ENCODE measurements at places on chromosomes 16 and 17. TPM values are rescaled to one million over a fixed set of nuclear protein-coding genes. Genes with fewer than 3 reads are reported as not detected.
A peak's percentile ranks its signal among the peaks of the same experiment; 100 is the strongest.

The EIF3CL gene
- 61.6 TPM for total RNA-seq

The HS3ST3A1 gene
- not detected for total RNA-seq

The TNFRSF13B gene
- total RNA-seq = not detected

The CNTNAP1 gene
- total RNA-seq = 3.0 TPM

The LGALS9B gene
- total RNA-seq = not detected

The QRICH2 gene
- 4.3 TPM for total RNA-seq

The TMEM114 gene
- total RNA-seq = not detected

The ALDH3A1 gene
- total RNA-seq = not detected

The CRYBA1 gene
- not detected for total RNA-seq

The CACNA1H gene
- 3.4 TPM for total RNA-seq

The UBE2Z gene
- 91.8 TPM for total RNA-seq

- no peak overlapping the region for H3K4me3 ChIP-seq
- H3K36me3 ChIP-seq = no peaks in the 10 kb centered on the region
These were observed 446.9 kb downstream of the UTP18 start for GRCh38 chr17:51707216-51707615.

GRCh38 chr16:49951574-49952195 is 73.3 kb upstream of the CNEP1R1 start:
- no peak overlapping the region for H3K4me3 ChIP-seq
- H3K4me1 ChIP-seq = no peaks in the 10 kb centered on the region
- no peak overlapping the region for H3K27ac ChIP-seq

- H3K4me3 ChIP-seq = no peak overlapping the region
- no peak for DNase-seq
- no peak overlapping the region for H3K27ac ChIP-seq
- H3K4me1 ChIP-seq = no peaks in the 10 kb centered on the region
These were observed 76.3 kb upstream of the HNF1B start for GRCh38 chr17:37820995-37821713.

GRCh38 chr17:44847586-44847985 is at the start of gene HIGD1B:
Gene HIGD1B, plus strand, starts transcription at chr17:44847883. Its CDS starts 270 bp downstream, at chr17:44848153.
- no peak within 1 kb of the TSS for H3K27ac ChIP-seq
- H3K4me3 ChIP-seq = no peak within 1 kb of the TSS
- no peak for DNase-seq
- no peaks in the 10 kb centered on the region for H3K27me3 ChIP-seq
- peaks cover 25% of the 10 kb centered on the region for H3K36me3 ChIP-seq

- H3K4me1 ChIP-seq = no peaks in the 10 kb centered on the region
- no peak overlapping the region for H3K27ac ChIP-seq
- no peaks in the 10 kb centered on the region for H3K27me3 ChIP-seq
These were observed 477.5 kb downstream of the WWOX start for GRCh38 chr16:78576941-78577340.

GRCh38 chr17:77778636-77779489 is 179.6 kb upstream of the TNRC6C start:
- no peak overlapping the region for H3K27ac ChIP-seq
- no peaks in the 10 kb centered on the region for H3K36me3 ChIP-seq

DNA sequence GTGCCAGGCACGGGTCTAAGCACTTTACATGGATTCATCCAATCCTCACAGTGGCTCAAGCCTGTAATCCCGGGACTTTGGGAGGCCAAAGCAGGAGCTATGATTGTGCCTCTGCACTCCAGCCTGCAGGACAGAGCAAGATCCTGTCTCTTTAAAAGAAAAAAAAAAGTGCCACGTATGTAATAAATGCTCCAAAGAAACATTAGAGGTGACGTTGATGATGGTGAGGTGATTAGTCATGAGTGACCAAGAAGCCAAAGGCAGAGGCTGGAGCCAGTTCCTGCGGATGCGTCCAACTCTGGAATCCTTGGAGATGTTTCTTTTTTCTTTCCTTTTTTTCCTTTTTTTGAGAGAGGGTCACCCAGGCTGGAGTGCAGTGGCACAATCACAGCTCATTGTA is 59.4 kb upstream of the SIAH1 start:
- H3K36me3 ChIP-seq = no peaks in the 10 kb centered on the region
- H3K27ac ChIP-seq = no peak overlapping the region
- no peaks in the 10 kb centered on the region for H3K4me1 ChIP-seq
- H3K4me3 ChIP-seq = no peak overlapping the region
- peaks cover 13% of the 10 kb centered on the region for H3K27me3 ChIP-seq

- peak; percentile 21 for DNase-seq
- peak within 1 kb of the TSS; percentile 66 for H3K27ac ChIP-seq
- peaks cover 24% of the 10 kb centered on the region for H3K36me3 ChIP-seq
- H3K4me3 ChIP-seq = peak within 1 kb of the TSS; percentile 81
- no peaks in the 10 kb centered on the region for H3K27me3 ChIP-seq
These were observed at the start of gene ZNF319 for GRCh38 chr16:57999971-58000705. Gene ZNF319, minus strand, starts transcription at chr16:58000672. Its CDS starts 2,407 bp downstream, at chr16:57998265.

- peaks cover 6% of the 10 kb centered on the region for H3K4me1 ChIP-seq
- no peak overlapping the region for H3K4me3 ChIP-seq
- H3K36me3 ChIP-seq = peaks cover 30% of the 10 kb centered on the region
- no peak overlapping the region for H3K27ac ChIP-seq
- DNase-seq = no peak
- H3K27me3 ChIP-seq = no peaks in the 10 kb centered on the region
These were observed 2.0 kb upstream of the BRICD5 start for GRCh38 chr16:2212362-2213324.

GRCh38 chr16:11914210-11915113 is 1.3 kb downstream of the GSPT1 start:
- peaks cover 32% of the 10 kb centered on the region for H3K4me1 ChIP-seq
- H3K27me3 ChIP-seq = no peaks in the 10 kb centered on the region
- peak overlapping the region; percentile 63 for H3K27ac ChIP-seq
- H3K36me3 ChIP-seq = peaks cover 3% of the 10 kb centered on the region
- H3K4me3 ChIP-seq = peak overlapping the region; percentile 85

- H3K36me3 ChIP-seq = peaks cover 16% of the 10 kb centered on the region
- H3K27ac ChIP-seq = no peak overlapping the region
- H3K4me1 ChIP-seq = peaks cover 6% of the 10 kb centered on the region
- no peak overlapping the region for H3K4me3 ChIP-seq
- no peaks in the 10 kb centered on the region for H3K27me3 ChIP-seq
- no peak for DNase-seq
These were observed 13.0 kb upstream of the TMEM204 start for GRCh38 chr16:1520461-1520860.

GRCh38 chr16:55588799-55589198 is 22.3 kb downstream of the CAPNS2 start:
- H3K4me3 ChIP-seq = no peak overlapping the region
- no peak overlapping the region for H3K27ac ChIP-seq
- H3K36me3 ChIP-seq = no peaks in the 10 kb centered on the region
- no peaks in the 10 kb centered on the region for H3K27me3 ChIP-seq

DNA sequence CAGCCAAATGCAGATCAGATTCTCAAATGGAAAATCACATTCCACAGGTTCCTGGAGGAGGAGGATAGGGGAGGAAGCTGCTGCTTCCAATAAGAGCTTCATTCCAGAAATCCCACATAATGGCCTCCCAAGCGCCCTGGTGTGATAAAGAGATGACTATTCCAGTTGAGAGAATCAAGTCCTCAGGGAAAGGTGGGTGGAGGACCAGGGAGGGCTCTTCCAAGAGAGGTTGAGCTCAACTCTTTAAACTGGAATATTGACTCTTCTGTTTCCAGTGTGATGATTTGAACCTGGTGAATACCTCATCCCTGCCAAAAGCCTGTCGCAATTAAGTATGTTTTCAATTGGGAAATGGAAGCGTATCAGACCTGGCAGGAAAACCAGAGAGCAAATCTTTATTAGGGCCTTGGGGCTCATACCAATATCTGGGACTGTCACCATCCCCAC is 81.4 kb upstream of the DYNLRB2 start:
- no peaks in the 10 kb centered on the region for H3K36me3 ChIP-seq
- peaks cover 3% of the 10 kb centered on the region for H3K27me3 ChIP-seq
- H3K4me1 ChIP-seq = no peaks in the 10 kb centered on the region
- H3K27ac ChIP-seq = no peak overlapping the region
- no peak for DNase-seq
- H3K4me3 ChIP-seq = no peak overlapping the region

GRCh38 chr16:50645563-50646220 is 35.4 kb downstream of the SNX20 start:
- no peaks in the 10 kb centered on the region for H3K36me3 ChIP-seq
- H3K27me3 ChIP-seq = no peaks in the 10 kb centered on the region
- H3K4me3 ChIP-seq = no peak overlapping the region
- DNase-seq = no peak
- no peaks in the 10 kb centered on the region for H3K4me1 ChIP-seq

DNA sequence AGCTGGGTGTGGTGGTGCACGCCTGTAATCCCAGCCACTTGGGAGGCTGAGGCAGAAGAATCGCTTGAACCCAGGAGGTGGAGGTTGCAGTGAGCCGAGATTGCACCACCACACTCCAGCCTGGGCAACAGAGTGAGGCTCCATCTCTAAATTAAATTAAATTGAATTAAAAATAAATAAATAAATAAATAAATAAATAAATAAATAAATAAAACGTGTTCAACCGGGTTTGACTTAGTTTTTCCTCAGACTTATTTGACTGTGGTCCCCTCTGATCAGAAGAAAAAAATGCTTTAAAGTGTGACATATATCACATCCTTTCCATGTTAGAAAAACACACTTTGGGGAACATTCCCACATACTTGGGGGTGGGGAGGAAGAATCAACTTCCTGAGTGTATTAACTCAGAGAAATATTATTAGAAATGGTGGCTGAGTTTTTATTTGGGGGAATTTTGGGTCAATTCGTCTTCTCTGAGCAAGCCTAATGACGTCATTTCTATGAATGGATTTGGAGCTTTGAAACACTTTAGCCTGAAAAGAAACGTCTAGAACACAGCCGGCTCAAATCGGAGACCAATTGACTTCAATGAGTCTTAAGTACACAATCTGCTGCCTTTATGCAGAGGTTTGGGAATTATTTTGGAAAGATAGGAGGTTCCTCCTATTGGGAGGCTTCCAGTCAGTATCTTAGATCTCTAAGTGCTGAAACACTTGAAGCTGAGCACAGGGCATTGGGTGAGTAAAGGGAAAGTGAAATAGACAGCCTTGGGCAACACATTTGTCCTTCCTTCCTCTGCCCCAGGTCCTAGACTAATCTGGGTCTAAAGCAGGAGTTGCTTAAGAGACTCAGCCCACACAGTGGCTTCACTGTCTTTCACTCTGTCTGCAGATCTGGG is 132.6 kb downstream of the PITPNC1 start:
- no peak for DNase-seq
- H3K27ac ChIP-seq = no peak overlapping the region
- no peaks in the 10 kb centered on the region for H3K27me3 ChIP-seq

GRCh38 chr16:74902161-74902560 is 82.8 kb downstream of the WDR59 start:
- no peak overlapping the region for H3K27ac ChIP-seq
- no peak overlapping the region for H3K4me3 ChIP-seq
- peaks cover 38% of the 10 kb centered on the region for H3K36me3 ChIP-seq
- DNase-seq = no peak
- no peaks in the 10 kb centered on the region for H3K4me1 ChIP-seq
- no peaks in the 10 kb centered on the region for H3K27me3 ChIP-seq

GRCh38 chr17:21742326-21742725 is 50.0 kb downstream of the KCNJ18 start:
- H3K4me1 ChIP-seq = no peaks in the 10 kb centered on the region
- no peak for DNase-seq
- H3K36me3 ChIP-seq = no peaks in the 10 kb centered on the region

- H3K27me3 ChIP-seq = no peaks in the 10 kb centered on the region
- H3K4me3 ChIP-seq = no peak overlapping the region
These were observed 40.2 kb downstream of the CNOT1 start for GRCh38 chr16:58589326-58589905.

- no peak for DNase-seq
- no peaks in the 10 kb centered on the region for H3K4me1 ChIP-seq
- H3K36me3 ChIP-seq = no peaks in the 10 kb centered on the region
- H3K27ac ChIP-seq = no peak overlapping the region
- no peaks in the 10 kb centered on the region for H3K27me3 ChIP-seq
These were observed 45.3 kb downstream of the REXO5 start for GRCh38 chr16:20851601-20852000.

- no peaks in the 10 kb centered on the region for H3K36me3 ChIP-seq
- no peaks in the 10 kb centered on the region for H3K4me1 ChIP-seq
- H3K27ac ChIP-seq = no peak overlapping the region
- H3K27me3 ChIP-seq = no peaks in the 10 kb centered on the region
- H3K4me3 ChIP-seq = no peak overlapping the region
These were observed 91.6 kb upstream of the DNAH9 start for GRCh38 chr17:11506635-11507034.

- no peak overlapping the region for H3K27ac ChIP-seq
- H3K36me3 ChIP-seq = no peaks in the 10 kb centered on the region
- no peak for DNase-seq
- no peak overlapping the region for H3K4me3 ChIP-seq
- H3K4me1 ChIP-seq = no peaks in the 10 kb centered on the region
- peaks cover 3% of the 10 kb centered on the region for H3K27me3 ChIP-seq
These were observed 142.7 kb upstream of the GNAO1 start for GRCh38 chr16:56048425-56049105.

- DNase-seq = no peak
- no peaks in the 10 kb centered on the region for H3K27me3 ChIP-seq
- H3K27ac ChIP-seq = no peak overlapping the region
- no peak overlapping the region for H3K4me3 ChIP-seq
- peaks cover 62% of the 10 kb centered on the region for H3K36me3 ChIP-seq
These were observed 16.9 kb downstream of the SYNRG start for GRCh38 chr17:37592291-37592690.

GRCh38 chr17:13940858-13941665 is 128.2 kb upstream of the COX10 start:
- no peak overlapping the region for H3K27ac ChIP-seq
- no peaks in the 10 kb centered on the region for H3K27me3 ChIP-seq
- no peaks in the 10 kb centered on the region for H3K36me3 ChIP-seq
- H3K4me1 ChIP-seq = no peaks in the 10 kb centered on the region

DNA sequence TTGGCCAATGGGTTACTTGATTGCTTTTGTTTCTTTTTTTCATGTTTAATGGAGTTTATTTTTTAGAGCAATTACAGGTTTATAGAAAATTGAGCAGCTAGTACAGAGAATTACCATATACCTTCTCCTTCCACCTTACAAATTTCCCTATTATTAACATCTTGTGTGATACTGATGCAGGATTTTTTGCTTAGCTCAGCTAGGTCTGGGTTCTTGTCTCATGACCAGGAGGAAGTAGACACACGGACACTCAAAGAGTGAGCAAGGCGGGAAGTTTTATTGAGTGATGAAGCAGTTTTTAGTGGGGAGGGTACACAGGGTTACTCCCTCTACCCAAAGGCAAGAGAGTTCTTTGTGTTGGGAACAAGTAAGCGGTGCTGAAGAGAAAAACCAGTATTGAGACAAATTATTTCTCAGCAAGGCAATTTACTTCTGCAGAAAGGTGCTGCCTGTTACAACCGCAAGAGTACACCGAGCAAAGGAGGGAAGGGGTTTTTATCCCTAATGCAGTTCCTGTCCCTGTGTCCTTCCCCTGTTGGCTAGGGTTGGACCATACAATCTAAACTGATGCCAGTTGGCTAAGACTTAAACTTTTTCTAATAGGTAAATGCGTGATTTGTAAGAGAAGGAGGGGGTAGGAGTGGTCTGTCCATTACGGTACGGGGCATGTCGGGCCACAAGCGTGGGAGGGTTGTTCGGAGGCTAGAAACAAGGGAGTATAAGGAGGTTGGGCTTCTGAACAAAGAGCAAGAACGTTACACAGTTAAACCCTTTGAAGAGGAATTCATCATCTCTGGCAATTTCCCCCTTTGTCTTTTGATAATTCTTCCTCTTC is 26.9 kb downstream of the SEC14L1 start:
- DNase-seq = no peak
- H3K4me3 ChIP-seq = no peak overlapping the region
- no peaks in the 10 kb centered on the region for H3K27me3 ChIP-seq
- H3K4me1 ChIP-seq = peaks cover 13% of the 10 kb centered on the region
- no peak overlapping the region for H3K27ac ChIP-seq

- no peak for DNase-seq
- H3K36me3 ChIP-seq = no peaks in the 10 kb centered on the region
- H3K4me3 ChIP-seq = no peak overlapping the region
- H3K27ac ChIP-seq = peak overlapping the region; percentile 36
- no peaks in the 10 kb centered on the region for H3K27me3 ChIP-seq
- H3K4me1 ChIP-seq = peaks cover 4% of the 10 kb centered on the region
These were observed 2.1 kb upstream of the MAF start for GRCh38 chr16:79602628-79603014.
